Pancreas (tissue), 10 donors: ENCODE measurements at places on chromosomes 1 and 21. TPM values are rescaled to one million over a fixed set of nuclear protein-coding genes. Genes with fewer than 3 reads are reported as not detected.
A peak's percentile ranks its signal among the peaks of the same experiment; 100 is the strongest.

Gene RIPK4
- total RNA-seq: 18.2 TPM

Gene PAFAH2
- 11.0 TPM for total RNA-seq

Gene IQGAP3
- total RNA-seq: 0.04 TPM

Gene MRPL24
- total RNA-seq: 39.8 TPM

Gene RBM11
- 1.5 TPM for total RNA-seq

Gene NES
- 1.1 TPM for total RNA-seq

Gene RABGAP1L
- total RNA-seq: 45.7 TPM

DNA sequence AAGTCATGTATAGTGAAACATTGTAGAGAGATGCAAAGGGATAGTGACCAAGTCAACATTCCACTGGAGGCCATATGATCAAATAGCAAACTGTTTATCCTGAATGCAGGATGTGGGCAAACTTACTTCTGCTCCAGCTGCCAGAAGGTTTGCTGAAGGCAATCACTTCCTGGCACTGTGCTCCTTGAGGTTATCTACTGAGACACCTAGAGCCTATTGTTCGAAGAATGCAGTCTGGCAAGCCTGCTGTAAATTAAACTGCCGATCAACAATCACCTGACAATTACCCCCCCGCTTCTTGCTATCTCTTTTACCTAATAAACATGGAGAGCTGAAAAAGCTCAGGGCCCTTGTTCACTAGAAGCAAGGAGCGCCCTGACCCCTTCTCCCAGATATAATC is 139.4 kb upstream of the B3GALT2 start:
- H3K27me3 ChIP-seq: no peaks in the 10 kb centered on the region
- H3K27ac ChIP-seq: no peak overlapping the region
- H3K4me1 ChIP-seq: no peaks in the 10 kb centered on the region
- no peak overlapping the region for H3K4me3 ChIP-seq
- no peak for DNase-seq

DNA sequence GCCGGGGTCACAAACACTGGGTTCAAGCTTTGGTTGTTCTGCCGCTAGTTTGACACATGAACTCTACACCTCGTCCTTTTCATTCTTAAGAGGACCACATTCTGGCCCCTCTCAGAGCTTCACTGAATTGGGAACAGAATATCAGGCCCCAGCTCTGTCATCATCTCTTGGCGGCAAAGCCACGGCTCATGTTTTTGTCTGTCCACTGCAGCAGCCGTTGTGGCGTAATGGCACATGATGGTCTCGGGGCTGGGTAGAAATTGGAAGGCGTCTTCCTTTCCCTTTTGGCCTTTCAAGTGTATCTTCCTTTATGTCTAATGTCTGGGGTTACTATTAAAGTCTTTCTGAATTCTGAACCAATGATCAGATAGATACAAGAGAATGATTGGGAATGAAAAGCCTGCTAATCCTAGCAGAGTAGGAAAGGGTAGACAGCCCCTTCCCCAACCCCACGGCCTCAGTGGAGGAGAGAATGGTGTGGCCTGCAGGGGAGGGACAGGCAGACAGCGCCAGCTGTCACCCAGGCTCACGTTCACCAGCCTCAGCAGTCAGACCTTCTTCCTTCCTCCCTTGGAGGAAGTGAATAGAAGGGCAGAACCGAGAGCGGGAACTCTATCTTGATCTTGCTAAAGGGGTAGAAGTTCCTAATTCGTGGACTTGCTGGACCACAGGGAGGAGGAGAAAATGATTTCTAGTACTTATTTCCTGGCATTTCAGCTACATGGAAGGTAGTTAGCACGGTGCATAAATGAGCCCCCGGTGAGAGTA is 498.1 kb downstream of the KIF26B start:
- H3K27me3 ChIP-seq: no peaks in the 10 kb centered on the region
- no peak overlapping the region for H3K4me3 ChIP-seq
- no peak overlapping the region for H3K27ac ChIP-seq
- no peak for DNase-seq
- H3K36me3 ChIP-seq: no peaks in the 10 kb centered on the region
- H3K4me1 ChIP-seq: no peaks in the 10 kb centered on the region

DNA sequence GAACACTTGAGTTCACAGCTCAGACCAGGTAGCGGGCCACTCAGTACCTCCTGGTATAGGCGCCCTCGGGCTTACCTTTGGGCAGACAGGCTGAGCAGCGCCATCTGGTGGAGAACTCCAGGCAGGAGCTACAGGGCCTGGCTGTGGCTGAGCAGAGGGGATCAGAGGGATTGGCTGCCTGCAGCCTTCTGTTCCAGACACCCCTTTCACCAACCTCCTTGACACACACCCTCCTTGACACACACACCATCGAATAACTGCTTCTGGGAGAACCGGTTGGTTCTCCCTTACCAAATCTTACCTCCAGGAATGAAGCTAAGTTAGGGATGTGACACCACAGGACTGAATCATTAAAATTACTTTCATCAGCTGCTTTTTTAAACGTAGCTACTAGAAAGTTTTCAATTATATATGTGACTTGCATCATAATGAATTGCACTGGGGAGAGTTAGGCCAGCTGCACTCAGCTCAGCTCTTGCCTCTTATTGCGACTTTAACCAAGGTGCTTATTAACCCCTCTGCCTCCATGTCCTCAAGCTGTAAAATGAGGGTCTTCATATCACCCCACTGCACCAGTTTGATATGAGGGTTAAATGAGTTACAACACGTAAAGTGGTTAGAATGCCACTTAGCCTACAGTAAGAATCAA is 6.6 kb downstream of the LIN28A start:
- no peaks in the 10 kb centered on the region for H3K27me3 ChIP-seq
- no peaks in the 10 kb centered on the region for H3K36me3 ChIP-seq
- H3K4me3 ChIP-seq: no peak overlapping the region
- DNase-seq: peak; percentile 76
- no peaks in the 10 kb centered on the region for H3K4me1 ChIP-seq

GRCh38 chr1:215140135-215140534 is 57.6 kb downstream of the KCNK2 start:
- H3K27ac ChIP-seq: no peak overlapping the region
- DNase-seq: no peak
- no peaks in the 10 kb centered on the region for H3K27me3 ChIP-seq
- no peaks in the 10 kb centered on the region for H3K4me1 ChIP-seq
- H3K36me3 ChIP-seq: no peaks in the 10 kb centered on the region

DNA sequence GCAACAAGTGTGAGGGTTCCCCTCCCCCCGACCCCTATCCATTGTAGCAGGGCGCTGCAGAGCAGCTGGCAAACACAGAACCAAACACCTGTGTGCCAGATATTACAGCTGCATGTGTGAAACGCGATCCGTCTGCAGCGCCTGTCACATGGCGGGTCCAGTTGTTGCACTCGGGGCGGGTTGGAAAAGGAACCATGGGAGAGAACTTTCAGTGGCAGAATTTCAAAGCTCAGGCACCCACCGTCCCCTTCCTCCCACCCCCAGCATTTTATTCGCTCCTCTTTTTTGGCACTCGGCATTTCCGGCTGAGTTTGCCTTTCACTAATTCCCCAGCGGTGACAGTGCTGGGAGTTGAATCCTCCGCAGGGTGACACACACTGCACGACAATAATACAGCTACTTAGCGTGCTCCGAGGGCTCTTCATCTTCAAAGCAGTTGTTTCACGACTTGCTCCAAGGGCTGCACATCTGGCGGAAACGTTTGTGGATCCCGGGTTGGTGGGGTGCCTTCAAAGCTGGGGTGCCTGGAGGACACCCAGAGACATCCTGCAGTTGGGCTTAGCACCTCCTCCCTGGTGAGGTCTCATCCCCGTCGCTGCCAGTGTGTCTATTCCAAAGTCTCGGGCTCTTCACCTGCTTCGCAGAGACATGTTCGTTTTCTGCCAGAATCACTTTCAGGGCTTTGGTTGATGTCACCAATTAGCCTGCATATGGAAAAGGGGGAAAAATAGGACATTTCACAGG is 180.7 kb downstream of the ZBTB18 start:
- no peak overlapping the region for H3K27ac ChIP-seq
- no peaks in the 10 kb centered on the region for H3K4me1 ChIP-seq
- H3K27me3 ChIP-seq: no peaks in the 10 kb centered on the region
- peak; percentile 70 for DNase-seq
- H3K4me3 ChIP-seq: peak overlapping the region; percentile 29
- no peaks in the 10 kb centered on the region for H3K36me3 ChIP-seq

GRCh38 chr1:237070519-237070918 is 28.5 kb downstream of the RYR2 start:
- H3K4me1 ChIP-seq: no peaks in the 10 kb centered on the region
- no peaks in the 10 kb centered on the region for H3K36me3 ChIP-seq
- DNase-seq: no peak
- H3K4me3 ChIP-seq: no peak overlapping the region
- no peaks in the 10 kb centered on the region for H3K27me3 ChIP-seq
- H3K27ac ChIP-seq: no peak overlapping the region

DNA sequence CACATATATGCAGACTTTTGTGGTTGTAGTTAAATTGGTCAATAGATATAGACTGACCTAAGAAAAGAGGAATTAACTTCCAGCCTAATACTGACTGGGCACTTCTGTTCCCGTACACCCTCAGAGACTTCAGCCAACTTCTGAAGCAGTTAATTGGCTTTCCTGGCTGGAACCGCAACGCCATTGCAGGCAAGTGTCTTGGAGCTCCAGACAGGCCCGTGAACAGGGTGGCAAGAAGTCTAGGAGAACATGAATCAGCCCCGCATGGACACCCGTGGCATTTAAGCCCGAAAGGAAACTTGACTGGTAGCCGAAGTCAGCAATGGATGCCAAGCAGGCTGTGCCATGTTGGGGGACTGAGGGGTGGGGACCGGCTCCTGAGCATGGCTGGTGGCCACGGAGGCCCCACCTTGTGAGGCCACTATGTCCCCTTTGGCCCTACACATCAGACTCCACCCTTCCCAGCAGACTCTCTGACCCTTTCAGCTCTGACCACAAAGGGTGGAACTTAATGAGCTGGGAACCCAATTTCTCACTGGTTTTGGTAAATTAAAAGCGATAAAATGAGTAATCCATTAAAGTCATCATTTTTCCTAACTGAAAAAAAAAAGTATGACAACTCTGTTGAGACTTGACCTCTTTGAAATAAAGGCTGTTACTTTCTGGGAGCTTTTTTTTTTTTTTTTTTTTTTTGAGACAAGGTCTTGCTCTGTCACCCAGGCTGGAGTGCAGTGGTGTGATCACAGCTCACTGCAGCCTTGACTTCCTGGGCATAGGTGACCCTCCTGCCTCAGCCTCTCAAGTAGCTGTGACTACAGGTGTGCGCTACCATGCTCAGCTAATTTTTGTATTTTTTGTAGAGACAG is 54.1 kb downstream of the RUNX1 start:
- no peaks in the 10 kb centered on the region for H3K27me3 ChIP-seq
- H3K4me1 ChIP-seq: no peaks in the 10 kb centered on the region
- DNase-seq: no peak
- no peaks in the 10 kb centered on the region for H3K36me3 ChIP-seq

GRCh38 chr1:157240495-157241184 is 102.4 kb upstream of the ETV3 start:
- DNase-seq: peak; percentile 72
- H3K36me3 ChIP-seq: no peaks in the 10 kb centered on the region
- no peak overlapping the region for H3K4me3 ChIP-seq
- H3K27ac ChIP-seq: peak overlapping the region; percentile 65
- H3K4me1 ChIP-seq: peaks cover 17% of the 10 kb centered on the region
- H3K27me3 ChIP-seq: no peaks in the 10 kb centered on the region

- no peak overlapping the region for H3K27ac ChIP-seq
- H3K27me3 ChIP-seq: no peaks in the 10 kb centered on the region
- no peaks in the 10 kb centered on the region for H3K36me3 ChIP-seq
- H3K4me3 ChIP-seq: no peak overlapping the region
- DNase-seq: no peak
Observed at GRCh38 chr21:31370893-31371544, 27.0 kb upstream of the TIAM1 start.

DNA sequence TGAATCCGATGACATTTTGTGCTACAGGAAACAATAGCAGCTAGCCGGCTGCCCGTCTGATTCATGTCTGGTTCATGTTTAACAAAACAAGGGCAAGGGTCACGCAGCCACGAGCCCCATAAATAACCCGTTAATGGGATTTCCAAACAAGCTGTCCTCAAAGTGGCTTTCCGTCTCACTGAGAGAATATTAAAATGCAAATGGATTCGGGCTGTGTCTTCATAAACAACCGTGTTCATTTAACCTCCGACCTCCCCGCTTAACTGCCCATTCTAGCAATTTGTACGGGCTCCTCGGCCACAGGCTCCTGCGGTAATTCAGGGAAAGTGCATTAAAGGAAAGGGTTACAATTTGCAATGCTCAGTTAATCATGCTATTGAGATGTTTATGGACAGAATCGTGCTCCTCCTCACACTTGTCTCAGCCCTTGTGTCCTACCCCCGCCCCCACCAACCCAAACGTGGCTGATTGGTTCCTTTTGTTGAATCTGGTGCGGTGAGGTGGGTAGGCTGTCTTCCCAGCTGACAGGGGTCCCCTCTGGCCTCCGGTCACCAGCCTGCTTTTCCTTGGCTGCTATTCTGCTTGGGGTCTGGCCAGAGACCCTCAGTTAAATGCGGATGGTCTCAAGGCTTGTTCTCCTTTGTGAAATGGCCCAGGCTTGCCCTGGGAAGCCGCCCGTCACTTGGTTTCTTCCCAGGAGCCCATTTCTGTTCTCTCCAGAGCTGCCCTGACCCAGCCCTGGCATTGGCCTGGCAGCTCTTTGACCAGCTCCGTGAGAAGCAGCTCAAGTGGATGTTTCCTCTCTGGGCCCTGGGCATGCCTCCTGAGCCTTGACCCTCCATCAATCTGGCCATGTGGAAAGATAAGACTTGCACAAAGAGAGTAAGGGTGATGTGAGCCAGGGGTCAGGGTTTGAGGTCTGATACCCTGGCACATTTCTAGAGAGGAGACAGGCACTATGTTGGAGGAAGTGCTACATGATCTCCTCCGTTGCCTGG is 200.7 kb upstream of the POU3F1 start:
- H3K27me3 ChIP-seq: no peaks in the 10 kb centered on the region
- H3K4me3 ChIP-seq: no peak overlapping the region
- no peaks in the 10 kb centered on the region for H3K36me3 ChIP-seq
- no peaks in the 10 kb centered on the region for H3K4me1 ChIP-seq
- no peak overlapping the region for H3K27ac ChIP-seq
- no peak for DNase-seq
